ENCODE measurements at places on chromosomes 11 and 22.

GRCh38 chr11:107496011-107496410 is 38.4 kb upstream of the CWF19L2 start:
- no peak for DNase-seq

GRCh38 chr11:46597609-46598219 is 3.9 kb upstream of the AMBRA1 start:
- DNase-seq: no peak

GRCh38 chr11:44785856-44786607 is 59.3 kb downstream of the TSPAN18 start:
- no peak for DNase-seq

- no peak for DNase-seq
Measured at GRCh38 chr11:130781931-130782330, 134.3 kb downstream of the SNX19 start.

- DNase-seq: peak; percentile 5
Measured at GRCh38 chr11:36564376-36565030, 3.3 kb upstream of the RAG1 start.

DNA sequence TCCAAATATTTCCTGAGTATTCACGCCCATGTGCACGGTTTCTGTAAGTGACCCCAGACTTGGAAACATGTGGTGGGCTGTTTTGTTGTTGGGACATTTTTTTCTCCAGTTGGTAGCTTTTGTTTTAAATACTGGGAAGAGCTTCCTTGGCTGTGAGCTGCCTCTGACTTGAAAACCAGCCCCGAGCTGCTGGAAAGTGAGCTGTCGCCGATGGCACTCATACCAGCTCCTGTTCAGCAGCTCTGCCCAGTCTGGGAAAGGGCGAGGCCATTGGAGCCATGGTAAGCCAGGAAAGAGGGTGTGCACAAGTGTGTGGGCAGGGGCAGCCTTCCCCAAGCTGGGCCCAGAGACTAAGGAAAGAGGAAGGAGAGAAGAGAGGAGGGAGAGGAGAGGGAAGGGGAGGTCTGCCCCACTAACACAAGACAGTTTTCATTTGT is 3.2 kb upstream of the FLI1 start:
- no peak for DNase-seq

DNA sequence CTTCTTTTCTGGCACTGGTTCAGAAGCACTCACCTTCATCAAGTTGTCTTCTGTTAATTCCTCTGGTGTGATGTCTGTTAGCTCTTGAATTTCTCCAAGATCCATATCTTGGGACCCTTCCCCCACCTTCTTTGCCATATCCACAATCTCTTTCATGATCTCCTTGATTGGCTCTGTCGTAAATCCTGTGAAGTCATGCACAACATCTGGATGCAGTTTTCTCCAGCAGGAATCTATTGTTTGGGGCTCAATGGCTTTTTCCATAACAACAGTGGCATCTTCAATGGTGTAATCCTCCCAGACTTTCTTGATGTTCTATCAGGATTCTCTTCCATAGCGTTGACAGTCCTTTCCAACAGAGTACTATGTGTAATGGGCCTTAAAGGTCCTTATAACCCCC is 96.9 kb downstream of the CSTPP1 start:
- DNase-seq: no peak
